Suppressor macrophage treated with lipopolysaccharide for 4 hours (primary cell): ENCODE measurements at places on chromosomes 3 and 15.

- no peak for DNase-seq
Observed at GRCh38 chr3:106877627-106878026, 499.6 kb upstream of the CCDC54 start.

GRCh38 chr3:71011565-71012287, 571.8 kb downstream of the FOXP1 start:
- DNase-seq = no peak

DNA sequence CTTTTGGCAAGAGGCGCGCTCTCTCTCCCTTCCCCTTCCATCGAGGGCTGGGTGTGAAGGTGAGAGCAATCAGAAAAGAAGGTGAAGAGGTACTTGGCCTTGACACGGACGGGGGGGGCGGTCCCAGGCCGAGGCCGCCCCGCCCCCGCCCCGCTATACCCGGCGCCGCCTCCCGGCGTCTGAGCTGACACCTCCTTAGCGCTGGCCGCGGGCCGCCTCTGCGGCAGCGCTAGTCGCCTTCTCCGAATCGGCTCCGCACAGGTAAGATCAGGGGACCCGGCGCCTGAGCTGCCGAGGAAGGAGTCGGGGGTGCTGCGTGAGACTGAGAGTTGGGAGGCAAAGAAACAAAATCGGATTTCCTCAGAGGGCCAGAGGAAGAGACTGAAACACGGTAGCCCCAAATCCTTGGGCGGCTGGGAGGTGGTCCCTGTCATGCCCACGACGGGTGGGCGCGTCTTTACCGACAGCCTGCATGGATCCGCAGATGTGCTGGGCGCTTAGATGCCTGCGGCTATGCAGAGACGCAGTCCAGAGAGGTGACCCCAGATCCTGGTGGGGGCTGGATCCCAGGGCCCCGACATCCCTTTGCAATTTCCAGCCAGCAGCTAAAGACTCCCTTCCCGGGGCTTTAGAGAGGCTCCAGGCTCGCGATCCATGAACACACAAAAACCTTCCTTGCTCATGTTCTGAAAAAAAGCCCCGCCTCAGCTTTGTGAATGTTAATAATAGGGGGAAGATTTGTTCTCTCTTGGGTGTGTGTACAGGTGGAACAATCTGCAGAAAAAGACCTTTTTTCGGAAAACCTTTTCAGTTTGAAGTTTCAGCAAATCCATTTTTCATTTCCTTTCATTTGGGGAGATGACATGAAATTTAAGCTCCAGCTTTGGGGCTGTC, at the start of gene ENTPD3:
Gene ENTPD3 (plus strand): TSS at position 184 of the 894 bp plus-strand sequence. CDS start 874 bp downstream, outside the sequence.
- DNase-seq = peak; percentile 3

DNA sequence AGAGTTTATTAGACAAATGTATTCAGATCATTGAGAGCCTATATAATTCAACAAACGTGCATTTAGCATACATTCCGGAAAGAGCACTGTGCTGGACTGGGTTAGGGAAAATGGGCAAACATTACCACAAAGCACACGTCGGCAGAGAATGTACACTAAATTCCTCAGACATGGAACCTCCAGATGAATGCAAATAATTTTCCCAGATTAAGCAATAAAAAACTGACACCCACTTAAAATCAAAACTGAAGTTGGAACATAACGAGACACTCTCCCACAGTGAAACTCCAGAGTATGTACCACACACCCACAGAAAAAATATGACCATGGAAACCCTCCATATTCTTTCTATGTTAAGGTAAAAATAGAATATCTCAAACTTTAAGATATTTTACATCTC, 4.8 kb downstream of the SECISBP2L start:
- no peak for DNase-seq
